Chondrocyte (in vitro differentiated cells): ENCODE measurements at places on chromosomes 16 and 17.
A peak's percentile ranks its signal among the peaks of the same experiment; 100 is the strongest.

- peak; percentile 90 for DNase-seq
These were observed 10.7 kb downstream of the SLC5A2 start for GRCh38 chr16:31493506-31494125.

GRCh38 chr17:75130632-75131277 is 787 bp downstream of the NT5C start:
- DNase-seq = no peak

DNA sequence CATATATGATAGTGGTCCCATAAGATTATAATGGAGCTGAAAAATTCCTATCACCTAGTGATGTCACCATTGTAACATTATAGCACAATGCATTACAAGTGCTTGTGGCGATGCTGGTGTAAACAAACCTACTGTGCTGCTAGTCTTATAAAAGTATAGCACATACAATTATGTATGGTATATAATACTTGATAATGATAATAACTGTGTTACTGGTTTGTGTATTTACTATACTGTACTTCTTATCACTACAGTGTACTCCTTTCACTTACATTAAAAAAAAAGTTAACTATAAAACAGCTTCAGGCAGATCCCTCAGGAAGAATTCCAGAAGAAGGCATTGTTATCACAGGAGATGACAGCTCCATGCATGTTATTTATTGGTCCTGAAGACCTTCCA is 122.0 kb upstream of the NACA2 start:
- DNase-seq = no peak

GRCh38 chr16:4183237-4184037 is 58.4 kb downstream of the SRL start:
- DNase-seq = peak; percentile 95

GRCh38 chr16:963913-964312 is 6.9 kb downstream of the LMF1 start:
- no peak for DNase-seq

- DNase-seq = no peak
These were observed 52.6 kb downstream of the CCDC57 start for GRCh38 chr17:82160075-82160474.

GRCh38 chr16:82630219-82630618 is 3.5 kb downstream of the CDH13 start:
- DNase-seq = no peak

DNA sequence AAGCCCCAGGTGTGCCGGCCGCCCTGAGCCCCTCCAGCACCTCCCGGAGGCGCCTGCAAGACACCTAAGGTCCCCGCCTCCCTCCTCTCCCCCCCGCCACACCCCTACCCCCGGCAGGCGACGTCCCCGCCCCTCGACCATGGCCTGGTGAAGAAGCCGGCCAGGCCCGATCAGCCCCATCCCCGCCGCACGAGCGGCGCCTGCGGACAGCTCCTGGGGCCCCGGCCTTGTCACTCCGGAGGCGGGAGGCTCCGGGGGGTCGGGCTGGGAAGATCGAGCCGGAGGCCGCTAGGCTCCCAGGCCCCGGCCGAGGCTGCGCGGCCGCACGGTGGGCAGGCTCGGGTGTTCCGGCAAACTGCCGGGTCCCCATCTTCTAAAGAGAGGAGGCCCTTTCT is 405 bp upstream of the ACE start:
- peak; percentile 61 for DNase-seq

- no peak for DNase-seq
These were observed 58.2 kb upstream of the DLX4 start for GRCh38 chr17:49910858-49911204.

GRCh38 chr17:77882481-77883212 is 75.9 kb upstream of the TNRC6C start:
- DNase-seq = no peak

GRCh38 chr17:32569171-32570080 is 82.6 kb downstream of the CDK5R1 start:
- no peak for DNase-seq

DNA sequence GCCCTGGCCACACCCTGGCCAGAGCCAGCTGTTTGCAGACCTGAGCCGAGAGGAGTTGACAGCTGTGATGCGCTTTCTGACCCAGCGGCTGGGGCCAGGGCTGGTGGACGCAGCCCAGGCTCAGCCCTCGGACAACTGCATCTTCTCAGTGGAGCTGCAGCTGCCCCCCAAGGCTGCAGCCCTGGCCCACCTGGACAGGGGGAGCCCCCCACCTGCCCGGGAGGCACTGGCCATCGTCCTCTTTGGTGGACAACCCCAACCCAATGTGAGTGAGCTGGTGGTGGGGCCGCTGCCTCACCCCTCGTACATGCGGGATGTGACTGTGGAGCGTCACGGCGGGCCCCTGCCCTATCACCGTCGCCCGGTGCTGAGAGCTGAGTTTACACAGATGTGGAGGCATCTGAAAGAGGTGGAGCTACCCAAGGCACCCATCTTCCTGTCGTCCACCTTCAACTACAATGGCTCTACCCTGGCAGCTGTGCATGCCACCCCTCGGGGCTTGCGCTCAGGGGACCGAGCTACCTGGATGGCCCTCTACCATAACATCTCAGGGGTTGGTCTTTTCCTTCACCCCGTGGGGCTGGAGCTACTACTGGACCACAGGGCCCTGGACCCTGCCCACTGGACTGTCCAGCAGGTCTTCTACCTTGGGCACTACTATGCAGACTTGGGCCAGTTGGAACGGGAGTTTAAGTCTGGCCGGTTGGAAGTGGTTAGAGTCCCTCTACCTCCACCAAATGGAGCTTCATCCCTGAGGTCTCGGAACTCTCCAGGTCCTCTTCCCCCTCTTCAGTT is 578 bp downstream of the AOC2 start:
- no peak for DNase-seq

- no peak for DNase-seq
These were observed 20.2 kb downstream of the FBXO39 start for GRCh38 chr17:6796017-6796886.

DNA sequence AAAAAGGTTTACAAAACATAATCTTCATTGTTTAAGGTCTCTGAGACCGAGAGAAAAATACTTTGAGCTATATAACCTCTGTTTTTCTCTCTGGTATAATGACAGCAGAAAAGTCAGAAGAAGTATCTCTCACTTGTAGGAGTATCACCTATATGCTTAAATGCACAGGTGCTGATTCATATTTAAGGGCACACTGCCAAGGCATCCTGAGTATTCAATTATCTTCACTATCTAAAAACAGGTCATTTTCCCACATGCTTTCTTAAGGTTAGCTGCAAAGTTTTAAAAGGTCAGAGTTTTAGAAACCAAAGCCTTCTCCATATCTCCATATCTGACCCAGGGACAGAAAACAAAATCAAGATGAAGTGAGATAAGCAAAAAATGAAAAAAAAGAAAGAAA is 99.3 kb upstream of the C17orf78 start:
- no peak for DNase-seq

GRCh38 chr17:46903762-46904672 is 18.9 kb upstream of the GOSR2 start:
- no peak for DNase-seq

DNA sequence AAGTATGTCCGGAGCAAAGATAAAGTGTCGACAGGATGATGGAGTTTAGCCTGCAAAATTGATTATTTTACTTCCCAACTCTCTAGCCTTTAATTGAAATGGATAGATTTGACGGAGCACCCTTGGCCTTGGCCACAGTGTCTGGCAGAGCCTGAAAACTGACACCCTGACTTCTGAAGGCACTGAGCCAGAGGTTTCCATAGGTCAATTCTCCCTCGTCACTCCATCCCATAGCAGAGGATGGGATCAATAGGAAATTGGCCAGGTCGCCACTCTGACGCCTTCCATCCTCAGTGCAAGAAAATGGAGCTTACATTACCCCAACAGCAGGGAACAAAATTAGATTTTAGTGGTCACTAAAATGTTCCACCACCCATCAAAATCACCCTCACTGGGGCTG is 90.4 kb upstream of the CDH11 start:
- DNase-seq = no peak

DNA sequence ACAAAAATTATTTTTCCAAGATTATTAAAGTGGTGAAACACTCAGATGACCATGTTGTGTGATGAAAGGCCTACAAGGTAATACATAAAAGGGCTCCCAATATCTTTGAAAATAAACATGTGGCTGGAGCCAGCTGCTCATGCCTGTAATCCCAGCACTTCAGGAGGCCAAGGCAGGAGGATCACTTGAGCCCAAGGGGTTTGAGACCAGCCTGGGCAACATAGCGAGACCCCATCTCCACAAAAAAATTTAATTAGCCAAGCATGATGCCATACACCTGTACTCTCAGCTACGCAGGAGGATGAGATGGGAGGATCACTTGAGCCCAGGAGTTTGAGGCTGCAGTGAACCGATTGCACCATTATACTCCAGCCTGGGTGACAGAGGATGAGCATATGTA is 26.8 kb downstream of the SIAH1 start:
- DNase-seq = no peak

GRCh38 chr16:89157778-89158177 is 13.8 kb upstream of the CDH15 start:
- no peak for DNase-seq
